Bladder microvascular endothelial cell (primary cell): ENCODE measurements at places on chromosomes 3 and 15. TPM values are rescaled to one million over a fixed set of nuclear protein-coding genes. Genes with fewer than 3 reads are reported as not detected.

The PARP9 gene
- total RNA-seq = 16.8 and 21.5 TPM in 2 replicates

The SCG5 gene
- total RNA-seq = 0.49 and 0.82 TPM in 2 replicates

The CD200R1 gene
- not detected in 2 replicates for total RNA-seq

The NMB gene
- total RNA-seq = 2.4 and 3.4 TPM in 2 replicates

The GTF2A2 gene
- total RNA-seq = 26.5 and 32.2 TPM in 2 replicates

The PPARG gene
- total RNA-seq = 9.4 and 101 TPM in 2 replicates

The CAPN7 gene
- 15.4 and 30.1 TPM in 2 replicates for total RNA-seq

The LRRIQ4 gene
- not detected in 2 replicates for total RNA-seq

The ZCWPW2 gene
- total RNA-seq = 0.13 TPM in 1 of 2 replicates, not detected in the other

The C2CD4B gene
- 36.1 and 57.0 TPM in 2 replicates for total RNA-seq

The TGM5 gene
- not detected in 2 replicates for total RNA-seq

The GABRB3 gene
- total RNA-seq = under 0.01 TPM in 1 of 2 replicates, not detected in the other

The ZNF774 gene
- total RNA-seq = 0.97 and 2.3 TPM in 2 replicates
